ENCODE measurements at places on chromosomes 12 and 14.
A peak's percentile ranks its signal among the peaks of the same experiment; 100 is the strongest.

DNA sequence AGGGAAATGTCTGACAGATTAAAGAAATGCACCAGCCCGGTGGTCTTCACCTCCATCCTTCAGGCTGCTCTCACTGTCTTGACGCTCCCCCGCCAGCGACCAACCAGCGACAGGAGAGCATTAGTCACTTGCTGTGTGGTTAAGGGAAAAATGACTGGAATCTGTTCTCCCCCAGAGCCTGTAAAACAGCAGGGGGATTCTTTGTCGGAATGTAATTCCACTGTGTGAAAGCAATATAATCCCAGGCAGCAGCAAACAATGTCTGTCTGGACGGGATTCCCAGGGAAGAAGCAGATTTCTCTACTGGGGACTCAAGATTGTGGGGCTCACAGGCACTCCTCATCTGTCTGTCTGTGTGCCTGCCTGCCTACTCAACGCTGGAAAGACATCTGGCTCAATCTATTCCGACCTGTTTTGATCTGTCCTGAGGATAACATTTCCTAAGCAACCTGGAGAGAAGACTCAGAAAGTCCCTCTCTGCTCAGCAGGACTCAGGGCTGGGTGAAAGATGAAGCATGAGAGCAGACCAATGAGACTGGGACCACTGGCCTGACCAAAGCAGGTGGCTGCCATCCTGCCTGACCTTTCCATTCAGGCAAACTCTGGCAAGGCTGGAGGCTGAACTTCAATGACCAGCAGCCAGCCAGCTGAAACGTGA, 54.6 kb downstream of the NUAK1 start:
- DNase-seq: no peak
- H3K4me3 ChIP-seq: no peak overlapping the region
- no peaks in the 10 kb centered on the region for H3K36me3 ChIP-seq
- no peak overlapping the region for H3K27ac ChIP-seq
- no peaks in the 10 kb centered on the region for H3K4me1 ChIP-seq

GRCh38 chr14:20723488-20723887, 22.2 kb upstream of the EDDM3A start:
- peaks cover 28% of the 10 kb centered on the region for H3K27me3 ChIP-seq
- peaks cover 7% of the 10 kb centered on the region for H3K4me1 ChIP-seq
- no peak for DNase-seq
- no peak overlapping the region for H3K4me3 ChIP-seq
- no peaks in the 10 kb centered on the region for H3K36me3 ChIP-seq
- H3K27ac ChIP-seq: no peak overlapping the region

GRCh38 chr14:92969871-92970270, 46.9 kb downstream of the CHGA start:
- peaks cover 3% of the 10 kb centered on the region for H3K4me1 ChIP-seq
- H3K4me3 ChIP-seq: no peak overlapping the region
- no peaks in the 10 kb centered on the region for H3K27me3 ChIP-seq

GRCh38 chr14:75697386-75697785, 36.3 kb downstream of the TTLL5 start:
- H3K27ac ChIP-seq: no peak overlapping the region
- H3K4me3 ChIP-seq: no peak overlapping the region
- no peaks in the 10 kb centered on the region for H3K27me3 ChIP-seq

- H3K27me3 ChIP-seq: no peaks in the 10 kb centered on the region
- DNase-seq: no peak
- H3K4me1 ChIP-seq: peaks cover 10% of the 10 kb centered on the region
- H3K27ac ChIP-seq: no peak overlapping the region
Measured at GRCh38 chr14:24088095-24088494, 6.0 kb upstream of the PCK2 start.

DNA sequence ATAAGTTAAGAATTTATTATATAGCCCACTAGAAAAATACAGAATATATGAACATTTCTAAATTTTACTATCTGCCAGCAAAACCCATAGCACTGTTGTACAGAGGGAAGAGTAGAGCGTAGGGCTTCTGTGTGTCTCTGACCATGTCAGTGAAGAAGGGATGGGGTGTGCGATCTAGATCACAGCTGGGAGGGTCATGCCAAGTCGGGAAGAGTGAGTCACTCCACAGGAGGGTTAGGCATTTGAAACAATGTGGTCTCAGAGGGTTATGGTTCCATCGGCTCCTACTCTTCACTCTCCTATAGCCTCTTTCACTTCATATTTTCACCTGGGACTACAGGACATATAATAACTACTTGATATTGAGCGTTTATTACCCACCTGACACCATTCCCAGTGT, 185.1 kb upstream of the DDHD1 start:
- H3K27me3 ChIP-seq: no peaks in the 10 kb centered on the region
- no peak overlapping the region for H3K27ac ChIP-seq
- DNase-seq: no peak

GRCh38 chr12:56487448-56488040, 417 bp downstream of the GLS2 start:
- H3K4me3 ChIP-seq: peak overlapping the region; percentile 83
- peaks cover 12% of the 10 kb centered on the region for H3K4me1 ChIP-seq
- no peak overlapping the region for H3K27ac ChIP-seq
- DNase-seq: no peak
- peaks cover 4% of the 10 kb centered on the region for H3K36me3 ChIP-seq

DNA sequence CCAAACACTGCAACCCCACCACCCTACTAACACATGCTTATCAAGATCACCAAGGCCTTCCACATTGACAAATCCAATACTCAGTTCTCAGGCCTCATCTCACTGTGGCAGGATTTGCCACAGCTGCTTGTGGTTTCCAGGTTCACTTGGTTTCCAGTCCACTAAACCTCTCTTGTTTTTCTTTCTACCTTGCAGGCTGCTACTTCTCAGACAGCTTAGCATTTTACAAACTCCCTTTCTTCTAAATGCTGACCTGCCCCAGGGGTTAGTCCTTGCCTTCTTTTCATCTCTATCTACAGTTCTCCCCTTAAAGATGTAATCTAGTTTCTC, 84.1 kb downstream of the BCAT1 start:
- H3K27ac ChIP-seq: no peak overlapping the region
- peaks cover 3% of the 10 kb centered on the region for H3K36me3 ChIP-seq
- peaks cover 17% of the 10 kb centered on the region for H3K4me1 ChIP-seq

GRCh38 chr12:103247531-103247930, 248.2 kb downstream of the C12orf42 start:
- H3K4me1 ChIP-seq: no peaks in the 10 kb centered on the region
- H3K4me3 ChIP-seq: no peak overlapping the region
- H3K27ac ChIP-seq: no peak overlapping the region
- no peaks in the 10 kb centered on the region for H3K27me3 ChIP-seq
- DNase-seq: no peak
- no peaks in the 10 kb centered on the region for H3K36me3 ChIP-seq

DNA sequence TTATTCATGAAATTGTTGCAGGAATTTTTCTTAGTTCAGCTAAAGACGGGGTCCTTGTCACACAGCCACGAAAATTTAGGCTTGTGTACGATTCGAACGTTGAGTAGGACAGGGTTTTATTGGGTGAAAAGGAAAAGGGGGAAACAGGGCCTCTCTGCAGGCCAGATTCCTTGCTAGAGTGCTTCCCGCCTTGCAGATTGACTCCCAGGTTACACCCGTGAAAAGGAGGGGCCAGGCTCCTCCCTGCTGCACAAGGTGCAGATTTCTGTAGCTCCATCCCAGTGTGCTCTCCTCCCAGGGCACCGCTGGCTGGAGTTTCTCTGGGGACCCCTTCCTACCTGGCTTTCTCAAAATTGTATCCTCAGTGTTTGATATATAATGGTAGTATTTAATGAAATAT, 221.5 kb downstream of the ERC1 start:
- no peak overlapping the region for H3K4me3 ChIP-seq
- H3K4me1 ChIP-seq: peaks cover 13% of the 10 kb centered on the region
- H3K27me3 ChIP-seq: no peaks in the 10 kb centered on the region
- H3K27ac ChIP-seq: no peak overlapping the region
- no peaks in the 10 kb centered on the region for H3K36me3 ChIP-seq
- no peak for DNase-seq

- no peaks in the 10 kb centered on the region for H3K27me3 ChIP-seq
- no peak overlapping the region for H3K27ac ChIP-seq
- no peak overlapping the region for H3K4me3 ChIP-seq
- H3K4me1 ChIP-seq: no peaks in the 10 kb centered on the region
Measured at GRCh38 chr12:87870061-87870460, 159.1 kb downstream of the C12orf50 start.

DNA sequence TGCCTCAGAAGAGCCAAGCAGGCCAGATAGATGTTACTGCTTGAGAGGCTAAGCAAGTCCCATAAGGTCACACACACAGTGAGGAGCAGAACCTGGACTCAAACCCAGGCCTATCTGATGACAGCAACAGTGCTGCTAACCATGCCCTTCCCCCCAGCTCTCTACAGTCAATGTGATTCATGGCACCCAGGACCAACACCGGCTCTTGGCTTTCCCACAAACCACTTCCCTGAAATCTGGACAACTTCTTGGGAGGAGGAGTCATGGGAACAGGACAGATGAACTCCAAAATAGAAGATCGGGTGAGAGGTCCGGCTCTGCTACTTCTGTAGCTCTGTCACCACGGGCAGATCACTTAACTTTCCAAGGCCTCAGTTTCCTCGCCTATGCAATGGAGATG, 716 bp upstream of the PTGDR start:
- H3K27me3 ChIP-seq: peaks cover 41% of the 10 kb centered on the region
- H3K27ac ChIP-seq: no peak overlapping the region
- peaks cover 47% of the 10 kb centered on the region for H3K4me1 ChIP-seq

GRCh38 chr14:90750701-90751100, 65.5 kb downstream of the TTC7B start:
- H3K4me3 ChIP-seq: no peak overlapping the region
- no peaks in the 10 kb centered on the region for H3K4me1 ChIP-seq
- peaks cover 14% of the 10 kb centered on the region for H3K27me3 ChIP-seq
- DNase-seq: no peak
- no peak overlapping the region for H3K27ac ChIP-seq

GRCh38 chr12:45246236-45246635, 30.3 kb downstream of the ANO6 start:
- DNase-seq: no peak
- H3K27me3 ChIP-seq: no peaks in the 10 kb centered on the region
- no peaks in the 10 kb centered on the region for H3K36me3 ChIP-seq
- no peak overlapping the region for H3K27ac ChIP-seq
- H3K4me1 ChIP-seq: peaks cover 12% of the 10 kb centered on the region

DNA sequence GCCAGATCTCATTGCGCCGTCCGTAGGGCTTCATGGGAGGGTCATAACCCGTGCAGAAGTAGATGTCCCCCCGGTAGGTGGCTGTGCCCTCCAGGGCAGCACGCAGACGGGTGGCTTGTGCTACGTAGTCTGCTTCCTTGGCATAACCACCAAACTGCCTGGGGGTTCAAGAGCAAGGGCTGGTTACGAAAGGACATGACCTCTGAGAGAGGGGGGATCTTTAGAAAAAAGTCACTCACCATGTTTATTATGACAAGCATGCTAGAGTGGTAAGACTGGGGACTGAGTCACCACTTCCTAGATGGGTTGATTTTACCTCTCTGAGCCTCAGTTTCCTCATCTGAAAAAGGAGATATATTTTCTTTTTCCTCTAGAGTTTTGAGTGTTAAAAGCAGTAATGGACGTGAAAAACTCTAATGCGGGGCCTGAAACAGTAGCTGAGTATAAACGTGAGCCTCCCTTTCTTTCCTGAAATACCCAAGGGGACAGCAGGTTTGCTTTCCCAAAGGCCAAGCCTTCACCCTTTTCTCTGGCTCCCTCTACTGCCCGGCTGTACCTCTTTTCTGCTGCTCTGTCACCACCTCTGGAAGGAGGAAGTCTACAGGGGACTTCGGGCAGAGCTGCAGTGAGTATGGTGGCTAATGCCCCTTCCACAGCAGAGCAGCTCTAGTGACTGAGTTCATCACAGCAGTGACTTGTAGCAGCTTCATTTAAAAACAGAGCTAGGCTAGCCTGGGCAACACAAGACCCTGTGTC, 23.5 kb upstream of the GPRC5D start:
- peaks cover 22% of the 10 kb centered on the region for H3K36me3 ChIP-seq
- no peak for DNase-seq

DNA sequence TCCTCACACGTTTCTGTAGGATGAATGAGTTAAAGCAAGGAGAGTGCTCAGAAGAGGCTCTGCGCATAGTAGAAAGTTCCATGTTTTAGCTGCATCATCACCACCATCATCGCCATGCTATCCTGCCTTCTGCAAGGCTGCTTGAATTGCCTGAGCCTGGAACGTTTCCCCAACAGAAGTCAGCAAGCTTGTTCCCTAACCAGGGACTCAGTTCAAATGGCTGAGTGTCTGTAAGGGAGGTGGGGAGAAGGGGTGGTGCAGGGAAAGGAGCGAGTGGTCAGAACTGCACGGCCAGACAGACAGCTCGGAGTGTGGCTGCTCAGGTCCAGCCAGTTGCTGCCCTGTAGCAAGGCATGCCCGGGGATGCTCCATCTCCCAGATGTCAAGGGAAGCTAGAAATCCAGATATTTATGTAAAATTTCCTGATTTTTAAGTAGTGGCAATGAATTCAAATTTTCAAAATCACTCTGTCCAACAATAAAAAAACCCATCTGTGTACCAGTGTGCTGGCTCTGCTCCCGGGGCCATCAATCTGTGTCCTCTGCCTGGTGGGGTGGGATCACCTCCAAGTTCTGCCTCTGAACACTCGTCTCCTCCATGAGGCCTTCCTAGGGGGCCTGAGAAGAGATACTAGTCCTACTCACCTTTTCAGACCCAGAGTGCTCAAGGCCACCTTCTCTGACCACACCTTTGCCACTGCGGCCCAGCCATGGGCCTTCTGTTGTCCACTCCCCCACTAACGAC, 162.7 kb downstream of the FOXN3 start:
- no peak overlapping the region for H3K27ac ChIP-seq
- no peaks in the 10 kb centered on the region for H3K27me3 ChIP-seq
- H3K4me1 ChIP-seq: peaks cover 4% of the 10 kb centered on the region

DNA sequence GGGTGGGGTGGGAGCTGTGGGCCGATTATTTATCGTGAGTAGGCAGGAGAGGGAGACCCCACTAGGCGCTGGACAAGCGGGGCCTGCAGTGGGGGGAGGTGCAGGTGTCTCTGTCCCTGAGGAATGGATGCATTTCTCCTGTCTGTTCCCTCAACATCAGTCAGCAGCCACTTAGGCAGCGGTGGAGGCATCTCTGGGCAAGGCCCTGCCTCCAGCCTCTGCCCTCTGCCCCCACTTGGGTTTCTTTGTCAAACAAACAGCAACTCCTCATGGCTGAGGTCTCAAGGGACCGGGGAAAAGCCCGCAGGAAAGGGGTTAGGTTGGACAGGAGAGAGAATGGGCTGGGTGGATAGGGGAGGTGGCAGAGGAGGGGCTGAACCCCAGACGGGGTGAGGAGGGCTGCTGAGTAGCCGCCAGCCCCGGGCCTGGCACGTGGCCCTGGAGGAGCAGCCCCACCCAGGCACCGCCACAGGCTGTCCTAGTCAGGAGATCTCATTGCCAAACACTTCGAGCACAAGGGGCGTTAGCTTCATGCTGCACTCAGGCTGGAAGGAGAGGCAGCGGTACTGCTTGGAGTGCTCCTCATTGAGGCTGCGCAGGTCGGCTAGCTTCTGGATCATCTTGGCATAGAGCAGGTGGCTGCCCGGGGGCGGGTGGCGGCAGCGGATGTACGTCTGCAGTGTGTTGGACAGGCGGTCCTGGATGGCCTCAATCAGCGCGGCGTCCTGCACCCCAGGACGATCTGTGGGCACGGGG, 24.7 kb upstream of the HDAC7 start:
- H3K36me3 ChIP-seq: peaks cover 71% of the 10 kb centered on the region
- no peak overlapping the region for H3K27ac ChIP-seq
- DNase-seq: no peak
- no peaks in the 10 kb centered on the region for H3K27me3 ChIP-seq
- H3K4me3 ChIP-seq: no peak overlapping the region

Data from activated T-helper 2 cell treated with anti-CD3 and anti-CD28 coated beads, Interferon-gamma antibody, Interleukin-2, Interleukin-4, amounts not matched to agents 10 μg/mL and 5 μg/mL and 100 μg/mL, durations not matched to agents 14 hours and 24 hours and 36 hours (primary cell).